ENCODE measurements at places on chromosomes 16 and 17. TPM values are rescaled to one million over a fixed set of nuclear protein-coding genes. Genes with fewer than 3 reads are reported as not detected.

FKBP10 gene
- total RNA-seq = 267 TPM

RHBDL1 gene
- total RNA-seq = 2.3 TPM

DNA sequence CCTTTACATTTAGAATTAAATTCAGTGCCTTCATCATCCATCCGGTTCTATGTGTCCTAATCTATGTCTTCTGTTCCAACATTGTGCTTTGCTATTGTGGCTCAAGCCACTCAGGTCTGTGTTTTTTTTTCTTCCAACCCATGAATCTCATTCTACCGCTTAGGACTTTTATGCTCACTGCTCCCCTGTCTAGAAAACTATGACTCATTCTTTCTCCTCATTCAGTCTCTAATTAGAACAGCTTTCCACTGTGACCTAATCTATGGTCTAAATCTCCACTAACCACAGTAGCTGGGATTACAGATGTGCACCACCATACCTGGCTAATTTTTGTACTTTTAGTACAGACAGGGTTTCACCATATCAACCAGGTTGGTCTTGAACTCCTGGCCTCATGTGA is 418.7 kb downstream of the KCNJ2 start:
- no peak for DNase-seq

DNA sequence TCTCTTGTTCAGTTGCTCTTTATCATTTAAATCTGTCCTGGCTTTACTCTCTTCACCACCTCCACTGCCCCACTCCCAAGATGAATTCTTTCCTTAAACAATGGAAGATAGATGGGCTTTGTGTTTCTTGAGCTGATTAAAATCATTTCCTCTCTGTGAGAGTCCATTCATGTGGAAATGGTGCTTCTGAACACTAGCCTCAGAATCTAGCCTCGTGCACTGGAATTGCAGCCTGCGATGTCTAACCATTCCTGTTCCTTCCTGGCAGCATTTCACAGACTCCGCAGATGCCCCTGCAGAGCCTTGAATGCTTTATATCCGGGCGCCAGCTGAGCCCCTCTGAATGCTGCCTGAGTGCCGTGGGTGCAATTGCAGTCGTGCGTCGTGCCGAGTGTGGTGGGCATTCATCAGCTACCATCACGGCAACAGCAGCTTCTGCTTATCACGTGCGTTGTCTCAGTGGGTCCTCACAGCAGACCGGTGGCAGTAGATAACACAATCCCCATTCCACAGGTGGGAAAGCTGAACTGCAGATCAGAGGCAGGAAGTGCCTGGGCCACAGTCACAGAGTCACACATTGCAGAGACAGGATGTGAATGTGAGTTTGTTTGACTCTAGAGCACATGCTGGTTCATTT is 172.8 kb upstream of the WSCD1 start:
- DNase-seq = no peak

- DNase-seq = no peak
Measured at GRCh38 chr17:75752802-75753513, 12.0 kb downstream of the GALK1 start.
